ENCODE measurements at places on chromosomes 11 and 22.

DNA sequence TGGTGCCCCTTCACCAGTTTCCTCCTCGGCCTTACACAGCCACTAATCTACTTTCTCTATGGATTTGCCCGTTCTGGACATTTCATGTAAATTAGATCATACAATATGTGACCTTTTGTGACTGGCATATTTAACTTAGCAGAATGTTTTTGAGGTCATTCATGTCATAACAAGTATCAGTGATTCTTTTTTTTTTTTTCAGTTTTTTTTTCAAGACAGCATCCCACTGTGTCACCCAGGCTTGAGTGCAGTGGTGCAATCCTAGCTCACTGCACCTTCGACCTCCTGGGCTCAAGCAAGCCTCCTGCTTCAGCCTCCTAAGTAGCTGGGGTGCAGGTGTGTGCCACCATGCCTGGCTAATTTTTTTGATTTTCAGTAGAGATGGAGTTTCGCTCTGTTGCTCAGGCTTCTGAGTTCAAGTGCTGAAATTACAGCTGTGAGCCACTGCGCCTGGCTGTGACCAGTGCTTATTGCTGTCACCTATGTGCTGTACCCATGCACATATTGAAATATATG, 22.7 kb downstream of the KIAA1671 start:
- no peak for DNase-seq

DNA sequence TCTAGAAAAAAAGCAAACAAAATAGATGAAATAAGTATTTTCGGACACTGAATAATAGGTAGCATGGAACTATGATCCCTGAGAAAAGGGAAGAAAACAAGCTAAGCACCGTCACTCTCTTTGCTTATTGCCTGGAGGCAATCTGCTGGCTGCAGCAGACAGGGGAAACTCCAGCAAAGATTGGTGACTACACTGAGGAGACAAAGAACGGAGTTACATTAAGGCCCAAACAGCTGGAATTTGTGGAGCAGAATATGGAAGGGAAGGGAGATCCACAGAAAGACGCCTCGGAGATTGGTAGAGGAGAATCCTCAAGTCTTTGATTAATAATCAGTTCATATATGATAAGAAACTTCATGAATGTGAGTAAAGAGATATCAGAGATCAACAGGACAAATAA, 150.2 kb downstream of the TYR start:
- no peak for DNase-seq

- DNase-seq, result no peak
Measured at GRCh38 chr11:104154296-104154695, 9.7 kb downstream of the PDGFD start.

- no peak for DNase-seq
Measured at GRCh38 chr22:26665813-26666231, 8.4 kb downstream of the MIAT start.

- DNase-seq, result no peak
Measured at GRCh38 chr11:2862395-2863275, 22.9 kb downstream of the CDKN1C start.

DNA sequence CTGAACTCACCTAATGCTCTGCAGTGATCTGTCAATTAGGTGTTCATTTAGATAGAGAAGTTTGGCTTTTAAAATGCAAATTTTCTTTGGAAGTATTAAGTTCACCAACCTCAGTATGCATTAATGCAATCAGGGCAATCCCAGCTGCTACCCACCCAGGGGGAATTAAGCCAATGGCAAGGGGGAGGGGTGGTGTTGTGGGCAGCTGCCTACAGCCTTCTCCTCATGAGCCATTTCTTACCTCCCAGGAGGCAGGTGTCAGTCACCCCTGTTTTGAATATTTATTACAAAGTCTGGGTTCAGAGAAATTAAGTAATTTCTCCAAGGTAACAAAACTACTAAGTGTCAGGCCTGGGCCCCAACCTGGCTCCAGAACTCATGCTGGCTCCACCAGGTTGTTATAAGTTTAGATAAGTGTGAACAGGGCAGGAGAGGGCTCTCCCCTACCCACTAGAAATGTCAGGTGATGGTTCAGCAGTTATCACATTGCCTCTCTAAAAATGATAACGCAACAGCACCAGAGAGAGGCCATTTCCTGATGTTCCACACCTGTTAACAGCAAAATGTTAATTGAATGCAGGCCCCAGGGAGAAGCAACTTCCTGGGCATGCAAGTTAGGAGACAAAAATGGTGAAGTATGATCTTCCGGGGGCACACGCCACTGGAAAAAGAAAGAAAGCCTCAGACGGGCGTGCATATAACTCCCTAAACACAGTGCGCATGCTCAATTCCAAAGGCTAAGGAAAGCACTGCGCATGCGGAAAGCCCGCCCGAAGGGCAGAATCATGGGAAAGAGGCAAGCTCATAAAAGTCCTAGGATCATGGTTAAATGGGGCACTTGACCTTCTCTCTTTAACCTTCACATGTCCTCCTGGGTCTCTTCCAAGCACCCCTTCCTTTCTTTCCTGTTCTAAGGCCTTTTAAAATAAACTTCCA, 35.4 kb upstream of the GNAZ start:
- no peak for DNase-seq

GRCh38 chr11:119979701-119980100, 158.2 kb downstream of the TRIM29 start:
- DNase-seq, result no peak

DNA sequence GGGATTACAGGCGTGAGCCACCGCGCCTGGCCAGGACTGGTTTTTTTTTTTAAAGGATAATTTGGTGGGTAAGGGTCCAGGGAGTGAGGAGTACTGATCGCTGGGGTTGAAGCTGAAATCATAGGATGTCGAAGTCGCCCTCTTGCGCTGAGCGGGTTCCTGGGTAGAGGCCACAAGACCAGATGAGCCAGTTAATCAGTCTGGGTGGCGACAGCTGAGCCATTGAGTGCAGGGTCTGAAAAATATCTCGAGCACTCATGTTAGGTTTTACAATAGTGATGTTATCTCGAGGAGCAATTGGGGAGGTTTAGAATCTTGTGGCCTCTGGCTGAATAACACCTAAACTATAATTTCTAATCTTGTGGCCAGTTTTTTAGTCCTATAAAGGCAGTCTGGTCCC, 7.8 kb downstream of the APOL5 start:
- DNase-seq, result no peak

DNA sequence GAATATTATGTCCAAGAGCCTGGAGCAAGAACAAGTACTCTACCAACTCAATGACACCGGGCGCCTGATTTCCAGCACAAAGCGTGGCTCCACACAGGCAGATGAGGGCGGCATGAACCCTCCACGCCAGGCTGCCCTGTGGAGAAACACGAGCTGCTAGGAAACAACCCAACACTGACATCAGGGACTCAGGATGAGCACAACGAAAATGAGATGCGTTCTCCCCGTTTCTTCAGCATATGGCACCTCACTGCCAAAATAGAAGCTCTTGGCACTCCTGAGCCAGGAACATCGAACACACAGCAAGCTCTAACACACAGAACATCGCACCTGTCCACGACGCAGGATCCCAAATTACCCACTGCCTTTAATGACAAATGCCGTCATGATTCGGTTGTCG, 68.3 kb downstream of the NCAPD3 start:
- no peak for DNase-seq
